RKO (cell line): ENCODE measurements at places on chromosomes 2 and 18.

- DNase-seq = peak; percentile 71
These were observed 18.3 kb upstream of the ARHGAP15 start for GRCh38 chr2:143110758-143111428.

GRCh38 chr2:71891155-71891554 lies 256.5 kb downstream of the CYP26B1 start:
- no peak for DNase-seq

DNA sequence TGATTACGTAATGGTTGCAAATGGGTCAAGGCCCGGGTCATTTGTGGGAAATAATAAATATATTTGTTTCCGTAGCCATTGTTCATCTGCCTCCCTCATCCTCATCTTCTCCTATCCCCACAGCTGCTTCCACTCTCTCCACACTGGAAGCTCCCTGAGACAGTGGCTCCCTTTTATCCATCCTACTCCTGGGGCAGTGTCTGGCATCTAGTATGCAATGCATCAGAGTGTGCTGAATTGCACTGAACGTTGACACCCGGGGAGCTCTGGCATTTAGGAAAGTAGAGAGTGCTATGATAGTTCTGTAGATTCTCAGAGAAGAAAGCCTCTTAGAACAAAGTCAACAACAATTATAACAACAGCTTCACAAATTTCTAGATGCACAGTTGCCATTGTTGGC lies 45.5 kb upstream of the NAB1 start:
- DNase-seq = peak; percentile 57

GRCh38 chr2:96869822-96870625 lies at the start of gene SEMA4C:
SEMA4C (minus strand) TSS chr2:96870080; CDS start chr2:96867886, 2,194 bp downstream.
- DNase-seq = peak; percentile 49

DNA sequence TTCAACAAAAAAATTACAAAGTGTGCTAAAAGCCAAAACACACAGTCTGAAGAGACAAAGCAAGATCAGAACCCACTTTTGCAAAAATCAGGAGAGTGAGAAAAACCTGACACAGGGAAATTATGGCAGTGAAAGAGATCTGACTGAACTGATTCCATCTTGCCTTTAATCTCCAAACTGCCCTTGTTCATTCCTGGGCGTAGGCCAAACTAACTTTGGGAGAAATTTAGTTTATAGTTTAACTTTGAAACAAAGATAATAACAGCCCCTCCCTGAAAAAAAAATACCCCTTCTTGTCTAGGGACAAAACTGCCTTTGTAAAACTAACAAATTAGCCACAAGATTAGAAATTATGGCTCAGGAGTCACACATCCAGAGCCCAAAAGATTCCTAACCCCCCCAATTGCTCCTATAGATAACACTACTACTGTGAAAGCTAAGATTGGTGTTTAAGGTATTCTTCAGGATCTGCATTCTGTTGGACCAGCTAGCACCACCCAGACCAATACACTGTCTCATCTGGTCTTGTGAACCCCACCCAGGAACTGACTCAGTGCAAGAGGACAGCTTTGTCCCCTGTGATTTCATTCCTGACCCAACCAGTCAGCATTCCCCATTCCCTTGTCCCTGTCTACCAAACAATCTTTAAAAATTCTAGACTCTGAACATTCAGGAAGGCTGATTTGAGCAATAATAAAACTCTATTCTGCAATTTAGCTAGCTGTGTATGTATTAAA lies 226.1 kb upstream of the SH3BP4 start:
- DNase-seq = no peak

- DNase-seq = no peak
These were observed 605.2 kb upstream of the SYT4 start for GRCh38 chr18:43882358-43883055.

- DNase-seq = no peak
These were observed 35.1 kb upstream of the ACVR1 start for GRCh38 chr2:157911246-157911645.

DNA sequence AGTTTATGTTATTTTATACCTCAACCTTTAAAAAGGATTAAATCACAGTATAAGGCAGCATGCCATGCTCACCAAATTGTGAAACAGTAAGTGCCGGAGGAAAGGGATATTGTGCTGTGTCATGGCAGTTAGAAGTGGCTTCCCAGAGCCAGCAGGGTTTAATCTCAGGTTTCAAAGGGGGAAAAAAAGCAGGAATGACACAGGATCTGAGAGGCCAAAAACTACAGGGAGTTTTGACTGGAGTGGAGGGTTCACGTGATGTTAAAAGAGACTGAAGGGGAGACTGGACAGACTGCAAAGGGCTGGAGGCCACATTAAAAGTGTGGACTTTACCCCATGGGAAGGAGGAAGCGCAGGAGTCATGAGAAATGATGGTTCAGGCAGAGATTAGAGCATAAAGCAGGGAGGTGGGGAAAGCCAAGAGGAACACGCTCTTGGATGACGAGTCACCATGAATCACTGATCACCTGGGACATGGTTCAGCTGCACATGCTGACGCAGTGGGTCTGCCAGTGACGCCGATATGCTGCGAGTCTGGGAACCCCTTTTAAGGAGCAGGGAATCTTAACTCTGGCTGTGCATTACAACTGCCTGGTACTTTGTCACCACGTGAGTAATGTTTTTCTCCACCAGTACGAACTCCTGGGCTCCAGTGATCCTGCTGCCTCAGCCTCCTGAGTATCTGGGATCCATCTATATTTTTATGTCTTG lies 6.1 kb downstream of the CHMP1B start:
- peak; percentile 98 for DNase-seq

DNA sequence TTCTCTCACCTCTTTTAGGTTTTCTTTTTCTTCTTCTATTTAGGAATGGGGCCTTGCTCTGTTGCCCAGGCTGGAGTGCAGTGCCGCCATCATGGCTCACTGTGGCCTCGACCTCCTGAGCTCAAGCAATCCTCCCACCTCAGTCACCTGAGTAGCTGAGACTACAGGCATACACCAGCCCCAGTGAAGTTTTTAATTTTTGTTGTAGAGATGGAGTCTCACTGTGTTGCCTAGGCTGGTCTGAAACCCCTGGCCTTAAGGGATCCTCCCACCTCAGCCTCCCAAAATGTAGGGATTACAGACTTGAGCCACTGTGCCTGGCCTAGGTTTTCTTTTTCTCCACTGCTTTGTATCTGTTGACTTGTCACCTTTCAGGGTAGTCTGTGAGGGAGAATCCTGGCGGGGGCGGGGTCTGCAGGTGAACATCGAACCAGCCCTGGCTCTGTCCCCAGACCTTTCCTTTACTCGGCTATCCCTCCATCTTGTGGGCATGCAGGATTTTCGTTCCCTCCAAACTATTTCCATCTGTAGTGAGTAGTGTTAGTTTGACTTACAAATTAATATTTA lies 21.7 kb downstream of the NCK2 start:
- DNase-seq = no peak

- no peak for DNase-seq
These were observed 245.4 kb downstream of the METTL4 start for GRCh38 chr18:2325933-2326332.

DNA sequence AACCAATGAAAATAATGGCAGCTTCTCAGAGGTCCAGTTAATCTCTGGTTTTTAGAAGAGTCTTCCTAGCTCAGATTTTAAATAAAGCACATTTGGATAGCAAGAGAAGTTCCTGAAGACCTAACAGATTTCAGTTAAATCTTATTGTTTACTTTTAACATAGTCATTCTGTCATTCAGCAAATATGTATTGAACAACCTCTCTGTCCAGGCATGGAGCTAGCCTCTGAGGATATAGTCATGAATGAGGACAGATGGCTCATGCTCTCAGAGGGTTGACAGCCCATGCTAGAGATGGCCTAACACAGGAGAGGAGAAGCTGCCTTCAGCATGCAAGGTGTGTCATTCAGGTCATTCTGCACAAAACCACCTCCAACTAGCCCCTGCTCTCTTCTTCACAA lies 6.2 kb downstream of the CCBE1 start:
- DNase-seq = no peak

- peak; percentile 3 for DNase-seq
These were observed 307.7 kb upstream of the TNP1 start for GRCh38 chr2:217167531-217167930.

DNA sequence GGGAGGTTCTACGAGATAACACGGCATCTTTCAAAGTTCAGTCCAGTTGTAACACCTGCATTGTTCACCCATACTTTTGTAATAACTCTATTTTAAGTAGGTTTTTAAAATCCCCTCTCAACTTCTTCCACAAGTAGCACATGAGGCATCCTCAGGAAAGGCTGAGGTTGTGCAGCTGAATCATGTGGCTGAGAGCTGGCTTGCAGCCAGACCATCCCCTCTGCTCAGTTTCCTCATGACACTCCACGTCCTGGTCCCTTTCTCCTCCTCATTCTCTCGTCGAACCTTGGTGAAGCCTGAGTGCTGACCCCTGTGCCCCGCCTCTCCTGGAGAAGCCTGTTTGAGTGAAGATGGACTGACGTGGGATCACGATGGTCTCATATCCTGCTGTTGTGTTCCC lies 42.5 kb downstream of the POU3F3 start:
- DNase-seq = no peak

- DNase-seq = peak; percentile 17
These were observed 181.3 kb upstream of the LINC00305 start for GRCh38 chr18:64330161-64330560.

GRCh38 chr2:191264647-191265081 lies 19.5 kb downstream of the MYO1B start:
- DNase-seq = no peak

DNA sequence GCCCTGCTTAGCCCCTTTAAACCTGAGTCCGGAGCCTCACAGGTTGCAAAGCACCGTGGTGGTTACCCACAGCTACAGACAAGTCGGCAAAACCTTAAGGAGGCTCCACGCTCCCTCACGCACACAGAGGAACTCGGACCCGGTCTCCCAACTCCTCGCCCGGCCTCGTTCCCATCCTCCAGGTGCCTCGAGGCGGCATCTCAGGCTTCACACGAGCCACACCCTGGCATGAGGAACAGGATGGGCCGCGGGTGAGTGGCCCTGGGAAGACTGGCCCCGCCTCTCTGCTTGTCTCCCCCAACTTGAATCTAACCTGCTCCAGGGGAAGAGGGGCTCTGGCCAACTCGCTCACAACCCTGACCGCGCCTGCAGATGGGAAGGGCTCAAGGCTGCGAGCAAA lies 97.4 kb downstream of the EIPR1 start:
- DNase-seq = no peak

DNA sequence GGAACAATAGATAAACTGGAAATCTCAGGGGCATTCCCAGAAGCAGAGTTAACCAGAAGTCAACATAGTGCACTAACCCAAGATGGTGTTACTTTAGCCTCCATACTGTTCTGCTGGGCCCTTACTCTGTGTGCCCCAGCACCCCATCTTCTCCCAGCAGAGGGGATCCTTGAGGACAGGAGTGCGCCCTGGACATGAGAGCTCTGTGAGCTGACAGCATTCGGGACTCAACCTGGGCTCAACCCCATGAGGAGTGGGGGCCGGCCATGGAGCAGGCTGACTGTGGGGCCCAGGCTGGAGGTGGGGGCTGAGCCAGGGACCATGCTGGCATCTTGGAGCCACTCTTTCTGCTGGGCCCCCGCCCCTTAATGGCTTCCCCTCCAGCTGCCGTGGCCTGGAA lies 156.3 kb upstream of the HS6ST1 start:
- DNase-seq = no peak

GRCh38 chr2:134465228-134466105 lies 211.6 kb downstream of the MGAT5 start:
- DNase-seq = no peak

- no peak for DNase-seq
These were observed 53.1 kb downstream of the MERTK start for GRCh38 chr2:111951486-111951885.

DNA sequence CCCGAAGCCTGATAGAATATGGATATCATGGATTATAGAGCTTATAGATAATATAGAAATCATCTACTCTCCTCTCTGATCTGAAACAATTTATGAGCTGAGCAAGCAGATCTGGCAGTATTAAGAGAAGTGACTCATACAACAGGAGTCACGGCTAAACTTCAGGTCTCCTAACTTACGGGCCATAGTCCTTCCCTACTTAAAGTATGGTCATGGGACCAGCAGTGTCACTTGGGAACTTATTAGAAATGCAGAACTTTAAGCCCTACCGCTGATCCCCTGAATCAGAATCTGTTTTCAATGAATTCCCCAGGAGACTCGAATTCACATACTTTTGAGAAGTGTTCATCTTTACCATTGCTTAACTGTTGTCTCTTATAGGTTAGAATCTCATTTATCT lies 195.7 kb upstream of the FANCL start:
- DNase-seq = peak; percentile 39

GRCh38 chr2:164542581-164543021 lies 78.7 kb downstream of the GRB14 start:
- DNase-seq = no peak

DNA sequence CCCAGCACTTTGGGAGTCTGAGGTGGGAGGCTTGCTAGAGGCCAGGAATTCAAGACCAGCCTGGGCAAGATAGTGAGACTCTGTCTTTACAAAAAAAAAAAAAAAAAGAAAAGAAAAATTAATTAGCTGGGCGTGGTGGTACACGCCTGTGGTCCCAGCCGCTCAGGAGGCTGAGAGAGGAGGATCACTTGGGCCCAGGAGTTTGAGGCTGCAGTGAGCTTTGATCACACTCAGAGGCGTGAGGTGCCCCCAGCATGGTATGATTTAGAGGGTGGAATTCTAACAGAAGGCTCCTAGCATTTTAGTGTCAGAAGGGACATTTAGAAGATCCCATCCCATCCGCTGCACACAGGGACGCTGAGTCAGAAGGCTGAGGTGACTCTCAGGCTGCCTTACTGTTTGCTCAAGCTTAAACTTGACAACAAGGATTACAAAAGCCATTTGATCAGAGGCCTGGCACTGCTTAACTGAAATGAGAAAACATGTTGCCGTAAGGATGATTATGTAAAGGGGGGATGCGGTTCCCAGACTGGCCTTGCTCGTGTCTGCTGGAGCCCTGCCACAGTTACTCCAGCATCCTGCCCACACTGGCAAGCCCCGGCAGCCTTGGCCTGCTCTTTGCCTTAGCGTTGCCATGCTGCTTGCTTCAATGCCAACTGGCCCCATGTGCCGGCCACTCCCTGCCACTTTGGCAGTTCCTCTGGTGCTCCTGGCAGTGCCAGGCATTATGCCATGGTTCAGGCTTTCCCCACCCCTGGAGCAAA lies 45.6 kb upstream of the SLC1A4 start:
- DNase-seq = no peak

- DNase-seq = peak; percentile 36
These were observed 1.2 kb downstream of the CPSF3 start for GRCh38 chr2:9424447-9425164.

GRCh38 chr2:151577116-151577515 lies 157.2 kb downstream of the NEB start:
- DNase-seq = no peak

GRCh38 chr2:227612546-227613271 lies 1.9 kb downstream of the SCYGR3 start:
- no peak for DNase-seq

DNA sequence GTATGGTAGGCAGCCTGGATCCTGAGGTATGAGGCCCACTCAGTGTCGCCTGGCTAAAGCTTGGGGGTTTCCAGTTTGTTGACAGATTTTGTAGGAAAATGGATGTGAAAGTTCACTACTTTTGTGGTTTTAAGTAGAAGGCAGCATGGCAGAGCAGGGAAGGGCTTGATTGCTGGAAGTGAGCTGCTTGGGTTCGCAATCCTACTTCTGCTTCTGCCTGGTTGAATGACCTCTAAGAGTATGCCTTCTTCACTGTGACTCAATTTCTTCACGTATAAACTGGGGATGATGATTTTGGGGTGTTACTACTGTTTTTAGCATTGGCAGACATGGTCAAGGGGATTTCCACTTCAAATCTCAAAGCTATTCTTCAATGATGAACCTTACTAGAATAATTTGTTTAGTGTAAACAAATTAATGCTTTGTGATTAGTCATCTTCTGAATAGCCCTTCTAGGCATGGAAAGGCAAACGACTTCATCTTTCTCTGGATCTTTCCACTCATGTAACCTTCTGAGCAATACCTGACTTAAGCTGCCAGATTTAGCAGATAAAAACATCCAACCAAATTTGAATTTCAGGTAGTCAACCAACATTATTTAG lies 13.2 kb downstream of the BMP10 start:
- no peak for DNase-seq
